ENCODE measurements at places on chromosomes 1 and 21.

DNA sequence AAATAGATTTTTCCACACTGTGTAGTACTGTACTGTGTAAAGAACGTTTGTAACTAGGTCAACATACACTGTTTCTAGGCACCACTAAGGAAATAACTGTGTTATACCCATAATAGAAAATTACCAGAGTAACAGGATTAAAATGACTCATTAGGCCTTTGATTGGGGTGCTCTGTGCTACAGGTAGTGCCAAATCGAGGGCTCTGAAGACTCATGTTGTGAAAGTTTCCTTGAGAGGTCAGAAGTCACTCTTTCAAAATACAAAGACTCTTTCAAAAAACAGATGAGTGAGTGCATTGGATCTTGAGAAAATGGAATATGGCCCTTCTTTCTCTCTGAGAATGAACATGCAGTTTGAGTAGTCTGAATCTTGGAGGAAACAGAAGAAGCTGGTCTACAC lies 143.0 kb downstream of the MRPL39 start:
- DNase-seq, result no peak

- DNase-seq, result no peak
These were observed 10.9 kb downstream of the AKNAD1 start for GRCh38 chr1:108845991-108846390.

DNA sequence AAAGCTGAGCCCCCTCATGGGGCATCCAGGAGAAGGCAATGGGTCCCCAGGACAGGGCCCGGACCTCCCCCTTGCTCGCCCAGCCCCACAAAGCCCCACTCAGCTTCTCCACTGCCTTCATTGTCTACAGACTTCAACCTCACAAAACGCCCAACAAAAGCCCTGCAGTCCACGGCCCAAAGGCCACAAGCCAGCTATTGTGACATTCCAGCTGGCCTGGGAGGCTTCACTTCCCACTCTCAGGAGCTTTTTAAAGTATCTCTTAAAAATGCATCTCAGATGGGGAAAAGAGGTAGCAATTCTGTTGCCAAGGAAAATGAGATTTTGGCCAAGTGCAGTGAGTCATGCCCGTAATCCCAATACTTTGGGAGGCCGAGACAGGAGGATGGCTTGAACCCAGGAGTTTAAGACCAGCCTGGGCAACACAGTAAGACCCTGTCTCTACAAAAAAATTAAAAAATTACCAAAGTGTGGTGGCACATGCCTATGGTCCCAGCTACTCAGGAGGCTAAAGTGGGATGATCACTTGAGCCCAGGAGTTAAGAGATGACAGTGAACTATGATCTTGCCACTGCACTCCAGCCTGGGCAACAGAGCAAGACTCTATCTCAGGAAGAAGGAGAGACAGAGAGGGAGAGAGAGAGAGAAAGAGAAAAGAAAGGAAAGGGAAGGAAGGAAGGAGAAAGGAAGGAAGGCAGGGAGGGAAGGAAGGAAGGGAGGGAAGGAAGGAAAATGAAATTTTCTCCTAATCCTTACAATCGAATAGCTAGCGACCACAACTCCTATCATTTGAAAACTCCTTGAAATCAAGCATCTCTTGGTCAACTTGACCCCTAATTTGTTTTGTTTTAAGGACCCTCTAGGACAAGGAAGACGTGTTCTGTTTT lies 31.4 kb upstream of the TARDBP start:
- DNase-seq, result no peak

GRCh38 chr1:48069662-48070395 lies 72.6 kb upstream of the TRABD2B start:
- no peak for DNase-seq

- no peak for DNase-seq
These were observed 19.4 kb downstream of the BLZF1 start for GRCh38 chr1:169387399-169387798.

- DNase-seq, result no peak
These were observed 12.1 kb downstream of the RHOU start for GRCh38 chr1:228747301-228747935.

- DNase-seq, result no peak
These were observed 15.2 kb downstream of the GPR161 start for GRCh38 chr1:168121401-168122011.

DNA sequence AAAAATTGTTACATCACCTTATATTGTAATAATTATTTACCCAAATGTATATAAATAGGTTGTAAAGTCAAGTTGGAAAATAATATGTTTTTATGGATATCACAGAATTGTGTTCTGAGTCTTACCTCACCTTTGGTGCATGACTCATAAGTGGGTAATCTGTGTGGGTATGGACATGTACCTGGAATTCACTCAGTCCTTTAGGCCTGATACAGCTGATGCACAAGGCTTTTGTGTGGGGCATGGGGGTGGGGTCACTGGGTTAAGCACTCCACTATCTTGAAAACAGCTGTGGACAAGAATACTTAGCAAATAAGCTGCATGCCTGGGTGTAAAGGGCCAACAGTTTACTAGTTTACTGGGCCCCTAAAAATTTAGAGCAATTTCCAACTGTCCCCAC lies 34.4 kb downstream of the INKA2 start:
- DNase-seq, result no peak

GRCh38 chr21:39984286-39984991 lies 117.2 kb downstream of the PCP4 start:
- no peak for DNase-seq

DNA sequence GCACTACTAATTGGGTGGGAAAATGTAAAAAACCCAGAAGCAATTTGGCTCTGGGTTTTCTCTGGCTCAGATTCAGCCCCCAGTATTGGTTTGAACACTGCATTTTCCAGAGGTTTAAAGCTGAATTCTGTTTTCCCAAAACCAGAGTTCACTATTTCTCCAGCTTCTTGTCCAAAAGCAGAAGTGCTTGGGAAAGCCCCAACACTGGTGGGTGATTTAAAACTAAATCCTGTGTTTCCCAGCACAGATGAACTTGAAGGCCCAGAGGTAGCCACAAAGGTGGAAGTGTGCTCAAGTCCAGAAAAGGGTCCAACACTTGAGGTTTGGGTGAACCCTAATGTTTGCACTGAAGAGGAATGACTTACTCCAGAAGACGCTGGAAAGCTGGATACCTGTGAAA lies 678 bp downstream of the MCM3AP start:
- no peak for DNase-seq

DNA sequence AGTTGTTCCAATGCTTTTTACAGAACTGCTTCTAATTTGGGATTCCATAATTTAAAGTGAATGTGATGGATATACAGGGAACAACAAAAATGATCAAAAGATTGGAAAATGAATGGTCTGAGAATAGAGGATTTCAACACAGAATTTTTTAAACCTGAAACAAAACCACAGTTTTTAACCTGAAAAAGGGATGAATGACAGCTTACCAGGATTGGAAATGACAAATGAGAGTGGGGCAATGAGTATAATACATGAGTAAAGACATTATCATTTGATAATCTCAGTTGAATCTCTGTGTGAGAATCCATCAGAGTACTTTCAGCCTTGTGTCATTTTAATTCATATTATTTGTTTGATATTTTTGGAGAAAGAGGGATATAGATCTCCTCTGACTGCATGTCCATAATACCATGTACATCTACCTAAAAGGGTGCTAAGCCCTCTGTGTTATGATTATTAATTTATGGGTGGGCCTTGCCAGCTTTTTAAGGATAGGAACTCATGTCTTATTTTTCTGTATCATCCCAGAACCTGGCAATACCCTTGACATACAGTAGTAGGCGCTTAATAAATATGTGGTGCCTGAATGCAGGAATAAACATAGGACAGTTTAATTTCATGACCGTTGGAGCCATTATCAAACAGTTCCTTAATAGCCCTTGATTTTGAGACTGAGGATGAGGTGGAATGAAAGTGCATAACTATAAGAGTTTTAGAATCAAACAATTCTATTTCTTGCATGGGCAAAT lies 12.4 kb upstream of the ATP6V1G3 start:
- DNase-seq, result no peak

- no peak for DNase-seq
These were observed 27.7 kb downstream of the CXADR start for GRCh38 chr21:17540530-17540929.

GRCh38 chr1:55592122-55592521 lies 377.0 kb upstream of the USP24 start:
- DNase-seq, result no peak

- DNase-seq, result no peak
These were observed 28.5 kb upstream of the H3-3A start for GRCh38 chr1:226033991-226034390.

- no peak for DNase-seq
These were observed 9.4 kb upstream of the SLC25A24 start for GRCh38 chr1:108209456-108210108.

DNA sequence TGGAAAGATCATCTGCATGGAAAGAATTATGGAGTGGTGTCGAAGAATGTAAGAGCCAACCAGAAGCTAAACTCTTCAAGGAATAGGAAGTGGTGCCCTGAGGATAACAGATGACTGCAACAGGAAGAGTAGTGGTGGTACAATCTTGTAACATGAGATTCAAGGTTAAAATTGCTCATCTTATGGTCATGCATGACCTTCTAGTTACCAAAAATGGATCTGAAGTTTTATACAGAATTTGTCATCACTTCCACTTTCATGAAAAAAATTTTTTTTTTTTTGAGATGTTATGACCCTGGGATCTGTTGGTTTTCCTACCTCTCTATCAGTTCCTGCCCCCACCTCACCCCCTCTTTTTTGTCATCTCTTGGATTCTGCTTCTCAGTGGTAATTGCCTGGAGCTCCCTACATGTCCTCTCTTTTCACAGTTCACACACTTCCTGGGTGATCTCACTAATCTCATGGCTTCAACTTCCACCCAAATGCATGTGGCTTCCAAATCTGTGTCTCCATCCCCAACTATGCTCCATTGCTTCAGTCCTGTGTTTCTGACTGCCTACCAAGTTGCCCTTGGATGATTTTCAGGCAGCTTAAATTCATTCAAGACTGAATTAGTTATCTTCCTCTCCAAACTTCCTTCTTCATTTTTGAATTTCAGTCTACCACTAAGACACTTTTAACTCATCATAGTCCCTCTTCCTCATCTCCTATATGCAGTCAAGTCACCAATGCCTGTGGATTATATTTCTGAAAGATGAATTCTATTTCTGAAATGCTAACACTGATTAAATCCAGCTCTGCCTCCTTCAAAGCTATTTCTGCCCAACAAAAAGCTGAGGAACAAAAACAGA lies 48.4 kb downstream of the SLAMF6 start:
- DNase-seq, result no peak

DNA sequence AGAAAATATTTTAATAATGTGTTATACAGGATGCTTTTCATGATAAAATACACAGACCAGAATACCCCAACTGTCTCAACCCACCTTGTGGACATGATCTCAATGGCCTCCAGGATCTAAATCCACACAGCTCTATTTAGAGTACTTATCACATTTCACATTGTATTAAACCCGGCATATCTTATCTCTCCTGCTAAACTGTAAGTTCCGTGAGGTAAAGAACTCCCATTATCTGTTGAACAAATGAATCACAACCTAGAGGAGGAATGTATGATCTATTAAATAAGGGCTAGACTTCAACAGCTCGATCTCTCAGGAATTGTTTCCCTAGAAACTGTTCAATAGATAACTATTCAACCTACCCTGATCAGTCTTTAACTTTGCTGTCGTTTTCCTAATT lies 6.9 kb downstream of the ETV3 start:
- DNase-seq, result no peak

DNA sequence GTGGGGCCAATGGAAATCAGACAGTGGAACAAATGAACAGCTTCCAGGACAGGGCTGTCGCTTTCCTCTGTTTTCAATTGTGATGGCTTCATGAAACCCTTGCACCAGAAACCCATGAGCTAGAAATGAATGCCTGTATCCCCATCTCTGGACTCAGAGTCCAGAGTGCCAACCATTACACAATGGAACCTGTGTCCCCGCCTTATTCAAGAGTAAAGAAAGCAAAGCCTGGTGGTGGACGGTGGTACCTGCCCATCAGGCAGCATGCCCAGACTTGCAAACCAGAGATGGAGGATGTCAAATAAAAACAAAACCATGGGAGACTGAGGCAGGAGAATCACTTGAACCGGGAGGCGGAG lies 4.4 kb upstream of the CAPN2 start:
- DNase-seq, result no peak

DNA sequence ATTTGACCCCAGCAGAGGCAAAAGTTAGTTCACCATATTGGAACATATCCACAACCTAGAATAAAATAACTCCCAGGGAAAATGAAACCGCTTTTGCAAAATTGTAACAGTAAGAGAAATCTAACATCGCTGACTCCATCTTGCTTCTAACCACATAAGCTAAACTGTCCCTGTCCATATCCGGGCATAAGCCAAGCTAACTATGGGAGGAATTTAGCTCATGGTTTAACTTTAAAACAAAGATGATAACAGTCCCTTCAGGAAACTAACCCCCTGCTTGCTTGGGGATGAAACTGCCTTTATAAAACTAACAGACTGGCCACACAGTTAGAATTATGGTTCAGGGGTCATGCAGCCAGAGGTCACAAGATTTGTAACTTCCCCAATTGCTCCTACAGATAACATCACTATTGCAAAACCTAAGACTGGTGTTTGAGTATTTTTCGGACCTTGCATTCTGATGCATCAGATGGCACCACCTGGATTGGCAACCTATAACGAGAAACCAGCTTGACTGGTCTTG lies 46.3 kb downstream of the TESK2 start:
- DNase-seq, result no peak

DNA sequence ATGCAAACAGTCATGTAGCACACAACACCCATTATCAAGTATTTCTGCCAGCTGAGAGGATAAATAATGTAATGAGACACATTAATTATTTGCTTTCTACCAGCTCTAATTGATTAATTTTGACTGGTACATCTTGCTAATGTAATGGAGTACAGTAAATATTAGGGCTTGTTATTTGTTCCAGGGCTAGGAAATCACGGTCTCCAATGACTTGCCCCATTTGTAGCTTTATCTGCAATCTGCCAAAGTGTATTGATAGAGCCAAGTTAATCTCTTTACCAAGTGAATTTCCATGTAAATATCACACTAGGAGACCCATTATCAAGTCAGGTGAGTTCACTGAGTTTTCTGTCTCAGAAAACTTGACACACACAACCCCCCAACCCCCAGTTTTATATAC lies 55.1 kb downstream of the RGS13 start:
- DNase-seq, result no peak

DNA sequence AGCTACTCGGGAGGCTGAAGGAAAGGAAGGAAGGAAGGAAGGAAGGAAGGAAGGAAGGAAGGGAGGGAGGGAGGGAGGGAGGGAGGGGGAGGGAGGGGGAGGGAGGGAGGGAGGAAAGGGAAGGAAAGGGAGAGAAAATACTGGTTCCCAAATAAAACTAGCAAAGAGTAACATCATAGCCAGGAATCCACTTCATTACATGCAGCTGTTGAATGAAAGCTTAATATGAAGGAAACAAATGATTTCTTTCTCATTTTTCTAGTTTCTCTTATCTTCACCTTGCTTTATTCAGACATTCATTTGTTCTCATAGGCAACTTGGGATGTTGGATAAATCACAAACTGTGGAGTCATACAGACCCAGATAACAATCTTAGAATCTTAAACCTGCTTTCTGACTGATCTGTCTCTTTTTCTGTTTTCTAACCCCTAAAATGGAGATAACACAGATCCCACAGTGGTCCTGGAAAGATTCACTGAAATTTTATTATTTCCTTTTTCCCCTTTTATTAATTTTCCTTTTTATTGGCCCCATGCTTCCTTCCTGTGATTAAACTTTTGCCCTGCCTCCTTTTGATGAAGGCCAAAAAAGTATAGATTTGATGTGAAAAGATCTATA lies 52.5 kb upstream of the USH2A start:
- no peak for DNase-seq
